Naive thymus-derived CD8-positive, alpha-beta T cell (primary cell): ENCODE measurements at places on chromosomes 6 and 20. TPM values are rescaled to one million over a fixed set of nuclear protein-coding genes. Genes with fewer than 3 reads are reported as not detected.

GRCh38 chr20:62362991-62363919, 3.9 kb downstream of the LAMA5 start:
- H3K27ac ChIP-seq = no peak overlapping the region
- H3K27me3 ChIP-seq = peaks cover 31% of the 10 kb centered on the region
- no peaks in the 10 kb centered on the region for H3K36me3 ChIP-seq
- no peaks in the 10 kb centered on the region for H3K4me1 ChIP-seq

DNA sequence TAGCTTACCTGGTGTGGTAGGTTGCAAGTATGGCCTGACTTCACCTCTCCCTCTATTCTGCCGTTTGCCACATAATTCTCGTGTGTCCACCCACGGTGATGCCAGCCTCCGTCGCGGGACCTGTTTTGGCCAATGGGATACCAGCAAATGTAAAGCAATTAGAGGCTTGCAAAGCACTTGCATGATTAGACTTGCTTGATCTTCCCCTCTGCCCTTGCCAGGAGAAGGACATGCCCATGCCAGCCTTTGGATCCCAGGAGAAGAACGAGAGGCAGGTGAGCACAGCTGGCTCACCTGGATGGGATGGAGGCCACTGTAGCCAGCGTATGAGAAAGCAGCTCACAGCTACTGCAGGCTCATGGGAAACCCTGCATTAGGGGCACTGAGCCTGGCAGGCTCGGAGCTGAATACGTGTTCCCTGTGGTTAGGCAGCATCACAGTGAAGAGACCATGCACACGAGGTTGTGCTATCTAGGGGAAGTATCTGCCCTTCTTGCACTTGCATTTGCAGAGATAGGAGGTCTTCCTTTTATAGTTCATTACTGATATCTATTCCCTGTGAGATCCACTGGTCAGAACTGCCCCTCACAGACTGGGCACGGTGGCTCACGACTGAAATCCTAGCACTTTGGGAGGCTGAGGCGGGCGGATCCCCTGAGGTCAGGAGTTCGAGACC, 62.4 kb downstream of the TMEM242 start:
- H3K27ac ChIP-seq = no peak overlapping the region
- H3K36me3 ChIP-seq = no peaks in the 10 kb centered on the region
- H3K27me3 ChIP-seq = no peaks in the 10 kb centered on the region
- no peak for DNase-seq

- H3K27ac ChIP-seq = no peak overlapping the region
- H3K27me3 ChIP-seq = no peaks in the 10 kb centered on the region
- H3K4me3 ChIP-seq = no peak overlapping the region
These were observed 36.5 kb downstream of the USP49 start for GRCh38 chr6:41858703-41859102.

Gene WFDC2
- total RNA-seq = 0.73 TPM

Gene RIMS4
- not detected for total RNA-seq

Gene TSBP1
- total RNA-seq = not detected

- peaks cover 35% of the 10 kb centered on the region for H3K27me3 ChIP-seq
- no peaks in the 10 kb centered on the region for H3K36me3 ChIP-seq
- H3K4me3 ChIP-seq = no peak overlapping the region
- no peak overlapping the region for H3K27ac ChIP-seq
These were observed 48.0 kb upstream of the FOXQ1 start for GRCh38 chr6:1263850-1264377.

- H3K27me3 ChIP-seq = no peaks in the 10 kb centered on the region
- no peak overlapping the region for H3K27ac ChIP-seq
- H3K4me1 ChIP-seq = no peaks in the 10 kb centered on the region
- H3K36me3 ChIP-seq = no peaks in the 10 kb centered on the region
- no peak for DNase-seq
These were observed 1382.4 kb upstream of the ADGRB3 start for GRCh38 chr6:67252663-67253062.

- H3K27ac ChIP-seq = peak overlapping the region; percentile 69
- peaks cover 17% of the 10 kb centered on the region for H3K36me3 ChIP-seq
- H3K4me3 ChIP-seq = no peak overlapping the region
- peaks cover 76% of the 10 kb centered on the region for H3K4me1 ChIP-seq
These were observed 96.7 kb downstream of the BACH2 start for GRCh38 chr6:90199900-90200299.

- H3K4me1 ChIP-seq = no peaks in the 10 kb centered on the region
- H3K4me3 ChIP-seq = no peak overlapping the region
- H3K27me3 ChIP-seq = no peaks in the 10 kb centered on the region
- H3K27ac ChIP-seq = no peak overlapping the region
- no peaks in the 10 kb centered on the region for H3K36me3 ChIP-seq
These were observed 355.1 kb downstream of the EPM2A start for GRCh38 chr6:145380186-145380585.

Gene CENPB
- 48.6 TPM for total RNA-seq

GRCh38 chr6:167557675-167558074, 232.8 kb downstream of the TTLL2 start:
- no peak overlapping the region for H3K27ac ChIP-seq
- no peaks in the 10 kb centered on the region for H3K4me1 ChIP-seq
- no peak overlapping the region for H3K4me3 ChIP-seq
- H3K36me3 ChIP-seq = peaks cover 20% of the 10 kb centered on the region
- no peak for DNase-seq
- no peaks in the 10 kb centered on the region for H3K27me3 ChIP-seq

Gene MUCL3
- total RNA-seq = not detected

Gene ZNF165
- total RNA-seq = 0.83 TPM

Gene EYS
- not detected for total RNA-seq

DNA sequence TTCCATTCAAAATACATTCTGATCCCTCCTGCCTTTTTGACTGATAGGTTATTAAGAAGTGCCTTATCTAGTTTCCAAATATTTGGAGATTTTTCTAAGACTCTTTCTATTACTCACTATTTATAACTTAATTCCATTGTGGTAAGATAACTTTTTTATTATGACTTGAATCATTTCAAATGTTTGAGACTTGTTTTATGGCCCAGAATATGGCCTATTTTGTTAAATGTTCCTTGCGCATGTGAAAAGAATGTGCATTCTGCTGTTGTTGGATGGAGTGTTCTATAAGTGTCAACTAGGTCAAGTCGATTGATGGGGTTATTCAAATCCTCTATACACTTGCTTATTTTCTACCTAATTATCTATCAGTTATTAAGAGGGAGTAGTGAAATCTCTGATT, 13.1 kb upstream of the TCP11 start:
- H3K27me3 ChIP-seq = peaks cover 5% of the 10 kb centered on the region
- H3K4me1 ChIP-seq = no peaks in the 10 kb centered on the region
- no peak overlapping the region for H3K27ac ChIP-seq
- no peak overlapping the region for H3K4me3 ChIP-seq

Gene CUL7
- 13.2 TPM for total RNA-seq

GRCh38 chr6:36725581-36725980, 28.0 kb downstream of the RAB44 start:
- DNase-seq = no peak
- no peaks in the 10 kb centered on the region for H3K27me3 ChIP-seq
- peaks cover 6% of the 10 kb centered on the region for H3K4me1 ChIP-seq

DNA sequence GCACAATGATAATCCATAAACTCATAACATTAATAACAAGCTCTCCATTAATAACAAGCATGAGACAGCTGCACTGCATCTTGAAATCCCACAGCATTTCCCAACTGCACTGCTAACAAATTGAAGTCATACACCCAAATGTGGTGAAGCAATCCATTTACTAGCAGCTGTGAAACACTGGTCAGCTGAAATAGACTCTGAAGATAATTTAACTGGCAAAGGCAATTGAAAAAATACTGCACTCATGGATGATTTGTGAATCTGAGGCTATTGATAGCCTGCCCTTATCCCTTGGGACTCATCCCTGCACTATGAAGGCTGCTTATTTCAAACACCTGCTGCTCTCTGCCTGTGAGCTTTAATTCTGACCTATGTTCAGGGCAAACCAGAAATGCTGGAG, 49.1 kb upstream of the PLCB1 start:
- H3K27ac ChIP-seq = no peak overlapping the region
- no peak overlapping the region for H3K4me3 ChIP-seq
- no peak for DNase-seq
- H3K36me3 ChIP-seq = no peaks in the 10 kb centered on the region
- H3K27me3 ChIP-seq = peaks cover 4% of the 10 kb centered on the region
- no peaks in the 10 kb centered on the region for H3K4me1 ChIP-seq

- H3K4me1 ChIP-seq = no peaks in the 10 kb centered on the region
- H3K36me3 ChIP-seq = no peaks in the 10 kb centered on the region
- H3K27ac ChIP-seq = peak overlapping the region; percentile 63
- no peak for DNase-seq
These were observed 72.7 kb downstream of the TRAM2 start for GRCh38 chr6:52503851-52504781.

Gene HTR1B
- not detected for total RNA-seq

Gene FOXC1
- not detected for total RNA-seq

DNA sequence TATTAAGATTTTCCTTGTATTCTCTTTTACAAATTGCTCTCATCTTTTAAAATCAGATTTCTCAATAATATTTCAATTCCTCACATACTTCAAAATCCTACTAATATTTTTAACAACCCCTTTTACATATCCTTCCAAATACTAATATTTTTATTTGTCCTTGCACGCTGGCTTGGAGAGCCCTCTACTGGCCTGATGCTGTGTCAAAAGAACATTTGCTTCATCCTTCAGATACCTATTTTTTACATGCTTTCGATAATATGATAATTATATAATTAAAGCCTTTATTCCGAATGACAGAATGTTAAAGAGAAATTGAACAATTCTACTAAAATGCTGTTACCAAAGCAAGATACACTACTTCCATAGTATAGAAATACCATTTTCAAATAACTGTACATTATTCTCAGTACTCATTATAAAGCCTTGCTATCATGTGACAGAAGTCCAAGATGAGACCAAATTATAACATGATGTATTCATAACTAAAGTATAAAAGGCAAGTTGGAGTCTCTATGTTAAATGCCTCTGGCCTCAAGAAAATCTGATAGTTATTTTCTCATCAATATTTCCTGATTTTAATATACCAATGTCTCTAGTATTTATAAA, 39.0 kb upstream of the PLN start:
- peaks cover 43% of the 10 kb centered on the region for H3K36me3 ChIP-seq
- H3K4me1 ChIP-seq = peaks cover 18% of the 10 kb centered on the region
- peak overlapping the region; percentile 48 for H3K27ac ChIP-seq
- no peak overlapping the region for H3K4me3 ChIP-seq
- H3K27me3 ChIP-seq = no peaks in the 10 kb centered on the region
- DNase-seq = no peak

DNA sequence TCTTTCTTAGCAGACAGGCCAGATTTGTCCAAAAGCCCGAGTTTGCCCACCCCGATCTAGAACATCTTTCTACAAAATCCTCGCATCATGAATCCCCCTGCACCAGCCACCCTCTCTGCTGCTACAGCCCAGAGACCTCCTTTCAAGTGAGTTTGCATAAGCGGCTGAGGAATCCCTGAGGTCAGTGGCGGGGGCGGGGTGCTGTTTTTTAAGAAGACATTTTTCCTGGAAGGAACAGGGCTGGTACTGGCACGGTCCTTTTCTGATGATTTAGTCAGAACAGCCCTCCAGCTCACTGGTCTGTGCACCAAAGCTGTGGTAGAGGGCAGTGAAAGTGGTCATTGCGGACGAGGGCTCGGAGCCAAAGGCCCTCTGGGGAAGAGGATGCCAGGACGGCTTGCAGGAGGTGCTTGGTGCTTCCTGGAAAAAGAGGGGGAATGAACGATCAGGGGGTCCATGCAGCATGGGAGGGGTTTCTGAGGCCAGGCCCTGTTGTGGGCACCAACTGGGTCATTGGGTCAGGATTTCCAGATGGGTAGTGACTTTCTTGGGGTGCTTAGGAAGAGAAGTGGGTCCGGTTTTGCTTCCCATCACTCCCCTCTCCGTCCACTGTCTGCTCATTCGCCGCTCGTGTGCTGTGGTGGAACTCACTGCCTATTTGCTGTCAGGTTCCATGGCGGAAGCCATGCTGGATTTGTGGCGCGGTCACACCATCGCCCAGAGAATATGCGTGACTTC, 50.4 kb downstream of the GNAS-AS1 start:
- no peak for DNase-seq
- H3K4me1 ChIP-seq = no peaks in the 10 kb centered on the region
- H3K27me3 ChIP-seq = peaks cover 14% of the 10 kb centered on the region
- H3K27ac ChIP-seq = no peak overlapping the region
- no peaks in the 10 kb centered on the region for H3K36me3 ChIP-seq

DNA sequence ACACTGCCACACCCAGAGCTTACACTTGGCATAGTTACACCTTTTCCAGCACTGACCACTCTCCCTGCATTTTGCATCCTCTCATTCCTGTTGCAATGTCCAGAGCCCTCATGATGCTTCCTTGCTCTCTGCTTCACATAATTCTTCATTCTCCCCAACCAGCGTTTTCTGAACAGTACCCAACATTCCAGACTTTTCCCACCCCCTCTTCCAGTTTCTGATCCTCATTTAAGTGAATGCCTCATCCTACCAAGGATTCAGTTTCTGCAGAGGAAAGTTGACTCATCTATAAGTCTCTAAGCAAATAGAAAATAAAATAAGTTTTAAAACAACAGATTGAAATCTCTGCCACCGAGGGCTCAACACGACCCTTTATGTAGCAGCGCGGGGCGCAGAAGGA, 321.3 kb upstream of the TCF21 start:
- H3K4me1 ChIP-seq = peaks cover 3% of the 10 kb centered on the region
- no peak overlapping the region for H3K4me3 ChIP-seq

DNA sequence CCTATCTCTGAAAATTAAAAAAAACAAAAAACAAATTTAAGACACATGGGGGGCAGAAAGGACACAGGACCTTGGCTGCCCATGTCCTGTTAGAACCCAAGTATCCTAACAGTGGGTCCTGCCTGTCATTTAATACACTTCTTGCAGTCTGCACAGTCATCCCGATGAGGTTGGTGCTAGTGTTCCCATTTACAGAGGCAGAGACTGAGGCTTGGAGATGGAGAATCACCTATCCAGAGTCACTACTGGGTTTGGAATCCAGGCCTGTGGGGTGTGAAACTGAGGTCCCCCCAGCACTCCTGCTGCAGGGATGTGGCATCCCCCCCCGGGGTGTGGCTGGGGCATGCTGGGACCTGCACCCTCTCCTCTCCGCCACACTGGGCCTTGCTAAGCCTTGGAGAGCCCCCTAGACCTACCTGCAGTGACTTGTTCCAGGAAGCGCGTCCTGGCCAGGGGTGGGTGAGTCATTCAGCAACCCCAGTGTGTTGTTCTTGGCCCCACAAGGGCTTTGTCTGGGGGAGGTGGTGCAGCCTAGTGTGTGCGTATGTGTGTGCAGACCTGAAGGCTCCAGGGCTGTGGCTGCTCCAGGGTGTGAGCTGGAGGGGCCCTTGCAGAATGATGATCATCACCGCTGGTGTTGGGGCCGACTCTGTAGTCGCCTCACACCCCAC, 49.7 kb downstream of the BCAS4 start:
- peaks cover 7% of the 10 kb centered on the region for H3K4me1 ChIP-seq
- H3K27me3 ChIP-seq = no peaks in the 10 kb centered on the region
- no peak for DNase-seq
- peaks cover 9% of the 10 kb centered on the region for H3K36me3 ChIP-seq
- peak overlapping the region; percentile 78 for H3K27ac ChIP-seq
- H3K4me3 ChIP-seq = no peak overlapping the region

Gene TINAG
- not detected for total RNA-seq

GRCh38 chr6:16633961-16634360, 127.3 kb downstream of the ATXN1 start:
- H3K36me3 ChIP-seq = no peaks in the 10 kb centered on the region
- DNase-seq = no peak
- peaks cover 21% of the 10 kb centered on the region for H3K4me1 ChIP-seq

Gene ID4
- total RNA-seq = not detected

Gene PHACTR1
- total RNA-seq = 2.5 TPM

Gene PSORS1C1
- total RNA-seq = not detected

- H3K4me1 ChIP-seq = no peaks in the 10 kb centered on the region
- no peaks in the 10 kb centered on the region for H3K36me3 ChIP-seq
- H3K4me3 ChIP-seq = no peak overlapping the region
- H3K27ac ChIP-seq = no peak overlapping the region
- no peak for DNase-seq
These were observed 15.0 kb upstream of the BCKDHB start for GRCh38 chr6:80091506-80091905.
